ENCODE measurements at places on chromosomes 5 and 9. TPM values are rescaled to one million over a fixed set of nuclear protein-coding genes. Genes with fewer than 3 reads are reported as not detected.

DNA sequence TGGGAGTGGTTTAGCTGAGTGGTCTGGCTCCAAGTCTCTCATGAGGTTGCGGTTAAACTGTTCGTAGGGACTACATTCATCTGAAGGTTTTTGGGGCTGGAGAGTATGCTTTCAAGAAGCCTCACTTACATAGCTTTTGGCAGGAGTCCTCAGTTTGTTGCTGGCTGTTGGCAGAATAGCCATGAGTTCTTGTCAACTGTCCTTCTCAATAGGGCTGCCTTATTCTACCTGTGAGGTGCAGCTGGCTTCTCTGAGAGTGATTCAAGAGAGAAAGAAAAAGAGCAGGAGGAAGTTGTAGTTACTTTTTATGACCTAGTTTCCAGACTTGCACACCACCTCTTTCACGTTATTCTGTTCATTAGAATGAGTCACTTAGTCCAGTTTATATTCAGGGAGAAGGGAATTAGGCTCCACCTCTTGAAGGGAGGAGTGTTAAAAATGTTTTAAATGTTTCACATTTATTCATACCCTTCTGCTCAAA, 33.2 kb downstream of the YTHDC2 start:
- no peaks in the 10 kb centered on the region for H3K27me3 ChIP-seq
- peaks cover 9% of the 10 kb centered on the region for H3K36me3 ChIP-seq
- peak; percentile 80 for DNase-seq
- peak overlapping the region; percentile 37 for H3K4me3 ChIP-seq
- peak overlapping the region; percentile 65 for H3K27ac ChIP-seq

DNA sequence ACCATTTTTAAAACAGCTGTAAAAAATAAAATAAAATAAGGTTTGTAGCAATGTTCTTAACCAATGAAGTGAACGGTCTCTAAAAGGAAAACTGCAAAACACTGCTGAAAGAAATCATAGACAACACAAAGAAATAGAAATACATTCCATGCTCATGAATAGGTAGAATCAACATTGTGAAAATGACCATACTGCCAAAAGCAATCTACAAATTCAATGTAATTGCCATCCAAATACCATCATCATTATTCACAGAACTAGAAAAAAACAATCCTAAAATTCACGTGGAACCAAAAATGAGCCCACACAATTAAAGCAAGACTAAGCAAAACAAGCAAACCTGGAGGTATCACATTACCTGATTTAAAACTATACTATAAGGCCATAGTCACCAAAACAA, 67.6 kb upstream of the RGMB start:
- no peaks in the 10 kb centered on the region for H3K27me3 ChIP-seq
- DNase-seq: peak; percentile 23
- peaks cover 5% of the 10 kb centered on the region for H3K4me1 ChIP-seq
- no peak overlapping the region for H3K27ac ChIP-seq
- no peak overlapping the region for H3K4me3 ChIP-seq

- no peak overlapping the region for H3K27ac ChIP-seq
- no peak overlapping the region for H3K4me3 ChIP-seq
- no peaks in the 10 kb centered on the region for H3K36me3 ChIP-seq
- no peaks in the 10 kb centered on the region for H3K4me1 ChIP-seq
- no peak for DNase-seq
Observed at GRCh38 chr9:81313877-81314276, 375.5 kb downstream of the TLE1 start.

- H3K36me3 ChIP-seq: peaks cover 93% of the 10 kb centered on the region
- H3K4me1 ChIP-seq: no peaks in the 10 kb centered on the region
- DNase-seq: no peak
- no peak overlapping the region for H3K4me3 ChIP-seq
- H3K27ac ChIP-seq: no peak overlapping the region
Observed at GRCh38 chr9:18893491-18893890, 139.5 kb downstream of the SAXO1 start.

DNA sequence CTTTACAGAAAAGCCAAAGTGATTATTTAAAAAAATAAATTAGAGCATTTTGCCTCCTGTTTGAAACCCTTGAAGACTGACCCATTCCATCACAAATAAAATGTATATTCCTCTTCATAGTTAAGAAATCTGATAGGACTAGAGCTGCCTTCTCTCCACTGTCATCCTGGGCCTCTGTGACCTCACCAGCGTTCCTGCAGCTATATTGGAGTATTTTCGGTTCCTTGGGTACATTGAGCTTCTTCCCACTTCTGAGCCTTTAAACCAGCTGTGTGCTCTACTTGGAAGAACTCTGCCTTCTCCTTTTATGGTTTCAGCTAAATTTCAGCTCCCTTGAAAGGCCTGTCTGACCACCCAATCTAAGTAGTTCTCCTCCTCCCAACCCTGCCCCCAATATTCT, 99.1 kb upstream of the ABCA1 start:
- peaks cover 5% of the 10 kb centered on the region for H3K4me1 ChIP-seq
- H3K27ac ChIP-seq: no peak overlapping the region
- DNase-seq: no peak

The PCDHB2 gene
- 4.9 TPM for total RNA-seq

The GTF2H2 gene
- 20.0 TPM for total RNA-seq
